ENCODE measurements at places on chromosomes 7 and 10.

DNA sequence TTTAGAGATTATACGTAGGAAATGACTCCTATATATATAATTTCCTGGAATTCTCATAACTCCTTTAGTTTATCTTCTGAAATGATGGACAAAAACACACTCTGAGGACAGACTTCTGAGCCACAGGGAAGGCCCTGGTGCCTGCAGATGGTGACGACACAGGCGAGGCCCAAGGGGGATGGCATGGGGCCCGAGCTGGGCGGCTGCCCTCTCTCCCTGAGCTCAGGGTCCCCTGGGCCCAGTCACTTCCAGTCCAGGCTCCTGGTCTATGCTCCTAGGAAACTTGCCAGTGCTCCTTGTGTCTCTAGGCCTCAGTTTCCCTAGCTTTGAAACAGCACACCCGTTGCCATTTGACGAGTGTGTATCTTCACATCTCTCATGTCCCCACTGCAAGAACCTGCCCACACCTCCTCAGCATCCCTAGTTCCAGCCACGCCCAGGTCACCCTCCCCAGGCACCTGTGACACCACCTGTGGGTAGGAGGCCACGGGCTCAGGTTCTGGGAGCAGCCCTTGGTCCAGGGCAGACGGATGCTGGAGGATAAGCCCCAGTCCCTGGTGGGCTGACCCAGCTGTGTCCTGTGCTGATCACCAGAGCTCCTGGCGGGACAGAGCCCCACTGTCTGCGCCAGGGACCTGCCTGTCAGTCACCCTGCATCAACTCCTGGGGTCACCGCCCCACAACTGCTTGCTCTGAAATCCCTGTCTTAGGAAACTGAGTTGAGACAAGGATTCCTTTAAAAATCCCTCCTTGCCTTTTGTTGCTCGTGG is 23.4 kb upstream of the SHH start:
- DNase-seq: no peak

- DNase-seq: no peak
Observed at GRCh38 chr7:1520539-1521234, 9.8 kb upstream of the MAFK start.

GRCh38 chr10:44981172-44982113 is 2.8 kb upstream of the DEPP1 start:
- peak; percentile 34 for DNase-seq

DNA sequence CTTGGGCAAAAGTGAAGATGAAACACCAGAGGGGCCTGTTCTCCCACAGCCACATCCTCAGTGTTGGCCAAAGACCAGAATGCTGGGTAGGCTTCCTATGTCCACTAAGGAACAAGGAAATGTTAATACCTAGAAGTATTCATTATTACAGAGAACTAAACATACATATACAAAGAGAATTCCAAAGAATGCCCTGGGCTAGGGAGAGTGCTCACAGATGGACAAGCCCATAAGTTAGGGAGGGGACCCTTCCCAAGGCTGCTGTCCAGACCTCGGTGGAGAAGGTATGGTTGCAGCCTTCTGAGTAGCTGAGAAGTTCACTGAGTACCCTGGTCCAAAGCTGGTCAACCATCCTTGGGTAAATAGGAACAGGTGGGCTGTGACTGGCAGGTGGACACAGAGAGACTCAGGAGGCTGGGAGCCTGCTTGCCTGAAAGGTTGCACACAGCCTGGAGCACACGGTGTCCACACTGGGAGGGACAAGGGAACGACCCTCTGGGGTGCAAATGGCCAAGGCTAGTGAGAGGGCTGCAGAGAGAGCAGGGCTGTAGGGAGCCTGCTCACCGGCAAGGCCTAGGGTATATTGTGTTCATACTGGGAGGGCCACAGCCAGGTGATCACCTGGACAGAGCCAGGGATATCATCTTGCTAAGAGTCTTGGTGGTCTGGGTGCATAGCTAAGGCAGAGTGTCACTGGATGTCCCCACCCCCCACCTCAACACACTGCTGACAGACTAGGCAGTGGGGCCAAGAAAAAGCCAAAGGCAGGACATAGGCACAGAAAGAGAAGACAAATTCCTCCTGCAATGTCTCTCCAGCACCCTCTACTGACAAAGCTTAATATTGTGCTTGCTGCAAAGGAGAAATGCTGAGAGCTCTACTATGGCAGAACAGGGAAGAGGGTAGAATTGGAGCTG is 40.3 kb downstream of the CPVL start:
- peak; percentile 86 for DNase-seq

- no peak for DNase-seq
Observed at GRCh38 chr7:141416650-141417270, 134.4 kb upstream of the AGK start.

DNA sequence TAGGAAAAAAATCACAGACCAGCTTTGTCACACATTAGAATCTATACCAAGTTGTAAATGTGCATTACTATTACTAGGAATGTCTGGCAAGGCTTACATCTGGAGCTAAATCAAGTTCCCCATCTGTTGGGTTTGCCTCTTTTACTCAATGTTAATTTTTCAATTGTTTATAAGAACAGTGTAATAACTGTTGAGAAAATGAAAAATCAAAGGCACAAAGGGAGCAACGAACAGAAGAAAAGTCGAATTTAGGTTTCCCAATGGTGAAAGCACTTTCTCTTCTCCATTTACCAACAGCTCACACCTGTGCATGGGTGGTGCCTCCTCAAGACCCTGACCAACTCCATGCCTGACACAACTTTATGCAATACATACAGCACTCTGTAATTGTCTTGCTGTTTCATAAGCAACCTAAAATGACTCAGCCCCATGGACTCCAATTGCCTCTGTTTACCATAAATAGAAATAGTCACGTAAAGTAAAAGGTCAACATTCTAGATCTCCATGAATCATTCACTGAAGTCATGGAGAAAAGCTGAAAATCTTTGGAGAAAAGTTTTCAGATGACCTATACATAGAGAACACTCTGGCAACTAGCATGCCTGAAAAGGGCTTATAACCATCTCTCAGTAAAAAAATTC is 95.5 kb upstream of the KCNIP2 start:
- no peak for DNase-seq

DNA sequence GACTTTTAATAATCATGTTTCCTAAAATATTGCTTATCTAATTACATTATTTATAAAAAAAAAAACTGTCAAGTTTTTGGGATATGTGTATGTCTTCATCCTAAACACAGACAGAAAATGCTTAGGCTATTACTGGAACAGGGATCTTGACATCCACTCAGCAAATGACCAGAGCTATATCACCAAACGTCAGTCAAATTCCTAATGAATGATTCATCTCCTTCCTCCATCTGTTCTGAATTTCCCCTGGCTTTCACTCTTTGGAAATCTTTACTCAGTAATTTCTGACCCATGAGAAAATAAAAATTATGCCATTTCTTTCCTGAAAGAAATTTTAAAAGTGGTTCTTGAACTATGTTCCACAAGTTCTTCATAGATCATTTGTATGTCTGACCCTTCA is 552.4 kb upstream of the KCND2 start:
- no peak for DNase-seq

GRCh38 chr10:61937631-61938351 is 36.3 kb downstream of the ARID5B start:
- DNase-seq: no peak

DNA sequence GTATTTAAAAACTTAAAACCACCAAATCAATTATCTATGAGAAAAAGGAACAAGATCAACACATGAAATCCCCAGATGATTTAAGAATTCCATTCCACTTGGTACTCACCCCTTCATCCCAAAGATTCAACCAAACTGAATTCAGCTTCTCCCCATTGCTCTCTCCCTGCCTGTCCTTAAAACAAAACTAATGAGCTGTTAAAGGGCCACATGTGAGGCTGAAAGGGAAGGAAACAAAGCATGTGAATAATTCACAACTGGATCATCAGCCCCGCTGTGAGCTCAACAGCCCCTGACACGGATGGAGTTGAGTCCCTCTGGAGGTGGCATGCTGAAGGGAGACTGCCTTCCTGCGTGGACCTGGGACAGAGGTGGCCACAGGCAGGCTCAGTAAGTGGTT is 32.9 kb downstream of the VOPP1 start:
- DNase-seq: no peak

- no peak for DNase-seq
Observed at GRCh38 chr10:72126872-72127232, 38.5 kb upstream of the SPOCK2 start.

DNA sequence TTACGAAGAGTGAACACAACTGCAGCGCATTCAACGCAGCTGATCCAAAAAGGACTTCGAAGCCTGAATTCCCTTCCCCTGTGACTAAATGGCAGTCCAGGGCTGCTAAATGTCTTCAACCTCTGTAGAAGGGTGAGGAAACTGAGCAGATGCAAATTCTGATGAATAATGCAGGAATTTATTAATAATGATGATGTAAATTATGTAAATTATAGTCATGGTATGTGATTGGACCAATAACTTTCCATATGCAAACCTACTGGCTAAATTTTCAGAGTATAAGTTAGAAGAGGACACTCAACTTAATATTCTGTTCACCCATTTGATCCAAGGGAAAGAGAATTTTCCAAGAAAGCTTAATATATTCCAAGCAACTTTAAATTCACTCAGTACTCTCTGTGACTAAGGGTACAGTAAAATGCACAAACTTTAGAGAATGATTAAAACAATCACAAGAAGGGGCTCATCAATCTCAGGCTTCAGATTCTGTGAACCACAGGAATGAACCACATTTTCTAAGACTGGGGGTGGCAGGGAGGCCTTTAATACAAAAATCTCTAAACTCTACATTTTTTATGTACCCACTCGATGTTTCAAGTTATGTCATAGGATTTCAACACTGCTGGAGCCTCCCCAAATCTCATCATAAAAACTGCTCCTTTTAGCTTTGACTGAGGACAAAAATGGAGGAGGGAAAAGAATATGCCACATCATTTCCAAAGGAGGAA is 3.5 kb downstream of the FGFR2 start:
- no peak for DNase-seq

DNA sequence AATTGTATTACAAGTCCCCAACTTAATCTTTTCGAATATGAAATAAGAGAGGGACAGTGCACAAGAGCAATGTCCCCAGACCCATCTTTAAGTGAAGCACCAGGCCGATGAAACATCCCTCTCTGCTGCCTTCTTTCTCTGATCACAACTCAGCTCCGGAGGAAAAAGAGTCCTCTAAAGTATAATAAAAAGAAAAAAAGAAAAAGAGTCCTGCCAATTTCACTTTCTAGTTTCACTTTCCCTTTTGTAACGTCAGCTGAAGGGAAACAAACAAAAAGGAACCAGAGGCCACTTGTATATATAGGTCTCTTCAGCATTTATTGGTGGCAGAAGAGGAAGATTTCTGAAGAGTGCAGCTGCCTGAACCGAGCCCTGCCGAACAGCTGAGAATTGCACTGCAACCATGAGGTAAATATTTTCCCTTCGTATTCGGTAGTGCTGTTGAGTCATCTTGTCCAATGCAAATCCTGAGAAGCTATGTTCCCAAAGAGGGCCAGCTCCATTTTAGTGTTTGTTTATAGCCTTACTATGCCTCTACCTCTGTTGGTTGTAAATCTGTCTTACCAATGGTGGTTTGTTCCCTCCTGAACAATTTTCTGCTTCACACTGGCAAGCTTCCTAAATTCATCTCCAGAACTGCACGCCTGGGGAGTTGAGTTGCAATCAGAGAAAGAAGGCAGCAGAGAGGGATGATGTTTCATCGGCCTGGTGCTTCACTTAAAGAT is at the start of gene IFIT2:
IFIT2 (plus strand) TSS at position 326 of the 725 bp plus-strand sequence; CDS start at position 404, 78 bp downstream.
- peak; percentile 69 for DNase-seq

DNA sequence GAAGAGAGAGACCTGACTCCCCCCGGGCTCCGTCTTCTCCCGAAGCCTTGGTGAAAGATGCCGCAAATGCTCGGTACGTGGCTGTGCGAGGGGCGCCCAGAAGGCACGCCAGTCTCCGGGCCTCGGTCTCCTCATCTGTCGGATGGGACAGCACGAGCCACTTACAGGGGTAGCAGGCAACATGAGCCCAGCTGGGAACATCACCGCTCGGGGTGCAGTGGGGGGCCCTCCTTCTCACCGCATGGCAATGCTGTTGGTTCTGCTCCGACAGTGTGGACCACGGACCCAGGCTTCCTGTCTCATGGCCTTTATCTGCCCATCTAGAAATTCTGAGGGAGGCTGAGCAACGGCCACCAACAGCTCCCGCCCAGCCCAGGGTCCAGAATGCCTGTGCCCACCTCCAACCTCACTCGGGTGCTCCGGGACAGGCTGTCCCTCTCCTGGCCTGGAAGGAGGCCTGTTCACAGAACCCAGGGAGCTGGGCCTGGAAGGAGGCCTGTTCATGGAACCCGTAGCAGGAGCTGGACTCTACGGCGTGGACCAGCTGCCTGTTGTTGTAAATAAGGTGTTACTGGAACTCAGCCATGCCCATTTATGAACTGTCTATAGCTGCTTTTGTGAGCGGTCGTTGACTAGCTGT is 15.8 kb downstream of the ADAP1 start:
- DNase-seq: no peak

GRCh38 chr7:30175636-30176147 is 40.9 kb downstream of the MTURN start:
- DNase-seq: no peak

GRCh38 chr10:54469587-54470323 is 331.3 kb downstream of the PCDH15 start:
- no peak for DNase-seq

GRCh38 chr10:49649936-49650723 is 29.3 kb upstream of the C10orf53 start:
- DNase-seq: no peak

DNA sequence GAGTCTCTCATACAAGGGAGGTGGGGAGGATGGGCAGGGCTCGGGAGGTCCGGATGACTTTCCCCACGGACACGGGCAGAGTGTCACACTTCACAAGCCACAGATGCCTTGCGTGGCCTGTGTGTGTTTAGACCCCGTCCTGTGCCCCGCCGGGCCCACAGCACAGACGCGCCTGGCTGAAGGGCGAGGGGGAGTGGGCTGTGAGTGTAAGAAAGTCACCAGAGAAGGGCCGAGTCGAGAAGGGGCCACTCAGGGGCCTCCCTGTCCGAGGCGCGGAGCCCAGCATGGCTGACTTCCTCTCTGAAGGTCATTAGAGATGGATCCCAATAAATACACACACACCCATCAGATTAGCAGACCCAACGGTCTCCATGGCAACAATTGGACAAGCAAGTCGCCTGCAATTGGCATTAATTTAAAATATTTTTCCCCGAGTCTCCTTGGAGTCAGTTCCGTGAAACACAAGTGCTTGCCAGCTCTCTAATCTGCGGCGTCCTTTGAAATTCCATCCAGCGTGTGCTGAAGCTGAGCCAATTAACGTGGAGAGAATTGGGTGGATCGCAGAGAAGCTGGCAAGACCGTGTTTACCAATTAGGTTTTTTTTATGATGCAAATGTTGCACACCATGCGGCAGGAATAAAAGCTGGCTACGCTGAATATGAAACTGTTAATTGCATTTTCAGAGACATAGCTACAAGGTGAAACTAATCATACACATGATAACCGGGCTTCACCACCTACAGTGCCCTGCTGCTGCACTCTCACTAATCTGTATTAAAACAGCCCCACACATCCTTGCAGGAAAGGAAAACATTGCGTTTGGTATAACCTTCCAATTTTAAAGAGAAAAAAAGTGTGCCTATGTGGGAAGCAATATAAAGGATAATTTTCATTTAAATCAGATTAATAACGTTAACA is 571.2 kb downstream of the PTPRN2 start:
- DNase-seq: no peak

DNA sequence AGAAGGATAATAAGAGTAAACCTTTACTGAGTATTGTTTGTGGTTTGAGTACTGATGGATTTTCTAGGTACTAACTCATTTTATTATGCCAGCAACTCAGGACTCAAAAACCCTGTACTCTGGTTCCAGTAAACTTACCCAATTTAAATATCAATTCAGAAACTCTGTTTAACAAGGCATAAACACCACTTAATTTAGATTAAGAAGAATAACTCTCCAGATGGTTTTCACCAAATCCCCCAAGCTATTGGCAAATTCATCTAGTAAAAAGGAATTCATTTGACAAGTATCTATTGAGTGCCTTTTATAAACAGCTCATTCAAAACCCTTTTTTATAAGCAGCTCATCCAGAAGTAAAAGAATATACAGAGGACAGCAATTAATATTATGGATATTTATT is 572.4 kb downstream of the PHTF2 start:
- DNase-seq: no peak

All from hematopoietic multipotent progenitor cell treated with erythropoietin and hydrocortisone succinate and interleukin-3 and kit ligand, for 6 days (in vitro differentiated cells).